ENCODE measurements at places on chromosomes 11 and 22.

DNA sequence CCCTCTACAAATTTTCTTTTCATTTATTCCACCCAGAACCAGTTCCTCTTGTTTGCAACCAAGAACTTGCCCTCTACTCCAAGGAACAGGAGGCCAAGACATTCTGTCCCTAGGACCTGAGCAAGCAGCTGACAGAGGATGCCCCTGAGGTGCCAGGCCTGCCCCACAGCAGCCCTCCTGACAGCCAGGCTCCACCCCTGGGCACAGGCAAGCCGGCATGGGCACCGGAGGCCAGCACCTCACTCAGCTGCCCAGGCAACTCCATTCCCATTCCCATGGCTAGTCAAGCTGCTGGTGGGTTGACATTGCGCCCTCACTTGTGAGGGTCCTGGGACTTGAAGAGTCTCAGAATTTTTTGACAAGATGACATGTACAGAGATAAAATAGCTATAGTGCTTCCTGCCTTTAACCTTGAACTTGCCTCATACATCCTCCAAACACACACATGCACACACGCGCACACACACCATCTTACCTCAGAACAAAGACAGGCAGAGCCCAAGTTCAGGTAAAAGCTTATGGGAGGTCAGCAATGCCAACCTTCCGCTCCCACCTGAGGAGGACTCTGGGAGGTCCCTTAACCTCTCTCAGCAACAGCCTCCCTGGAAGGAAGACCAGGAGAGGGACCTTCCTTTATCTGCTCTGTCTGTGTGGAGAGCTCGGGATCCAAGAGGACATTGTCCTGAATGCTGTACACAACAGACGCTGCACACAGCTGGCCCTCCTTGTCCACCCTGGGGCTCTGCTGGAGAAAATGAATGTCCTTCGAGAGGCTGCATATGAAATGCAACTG, 620.9 kb upstream of the CADM1 start:
- DNase-seq: no peak

DNA sequence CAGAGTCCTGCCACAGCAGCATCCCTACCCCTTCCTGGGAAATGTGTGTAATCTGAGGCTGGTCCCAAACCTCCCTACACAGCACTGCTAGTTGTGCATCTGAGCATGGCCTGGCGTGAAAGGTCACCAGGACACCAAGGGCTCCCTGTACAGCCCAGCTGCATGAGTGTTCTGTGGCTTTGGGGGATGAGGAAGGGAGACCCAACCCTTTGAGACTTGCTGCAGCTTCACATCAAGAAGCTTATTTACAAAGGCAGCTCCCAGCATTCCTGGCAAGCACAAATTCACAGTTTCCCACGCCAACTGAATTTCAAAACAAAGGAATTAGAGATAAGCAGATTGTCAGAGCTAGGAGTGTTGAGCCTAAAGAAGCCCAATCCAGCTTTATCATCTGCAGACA, 32.2 kb downstream of the CSNK2A3 start:
- no peak for DNase-seq

GRCh38 chr11:12692229-12693075, 18.2 kb downstream of the TEAD1 start:
- peak; percentile 30 for DNase-seq

GRCh38 chr11:16876053-16876752, 137.8 kb downstream of the C11orf58 start:
- no peak for DNase-seq

DNA sequence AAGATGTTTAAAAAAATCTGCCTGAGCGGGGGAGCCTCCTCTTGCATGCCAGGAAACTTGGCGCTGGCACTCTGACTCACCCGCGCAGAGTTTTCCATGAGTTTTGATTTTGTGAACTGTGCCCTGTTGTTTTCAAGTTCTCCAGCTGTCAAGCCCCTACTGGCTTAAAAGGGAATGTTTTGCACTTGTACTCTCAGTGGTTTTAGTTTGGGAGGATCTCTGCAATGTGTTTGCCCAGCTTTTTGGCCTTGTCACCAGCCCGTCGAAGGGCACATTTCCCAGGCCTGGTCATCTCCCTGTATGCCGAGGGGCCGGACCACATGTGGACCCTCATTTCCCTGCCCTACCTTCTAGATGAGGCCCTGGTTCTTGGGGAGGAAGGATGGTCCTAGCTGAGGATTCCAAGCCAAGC, 12.2 kb downstream of the MRGPRF start:
- no peak for DNase-seq

DNA sequence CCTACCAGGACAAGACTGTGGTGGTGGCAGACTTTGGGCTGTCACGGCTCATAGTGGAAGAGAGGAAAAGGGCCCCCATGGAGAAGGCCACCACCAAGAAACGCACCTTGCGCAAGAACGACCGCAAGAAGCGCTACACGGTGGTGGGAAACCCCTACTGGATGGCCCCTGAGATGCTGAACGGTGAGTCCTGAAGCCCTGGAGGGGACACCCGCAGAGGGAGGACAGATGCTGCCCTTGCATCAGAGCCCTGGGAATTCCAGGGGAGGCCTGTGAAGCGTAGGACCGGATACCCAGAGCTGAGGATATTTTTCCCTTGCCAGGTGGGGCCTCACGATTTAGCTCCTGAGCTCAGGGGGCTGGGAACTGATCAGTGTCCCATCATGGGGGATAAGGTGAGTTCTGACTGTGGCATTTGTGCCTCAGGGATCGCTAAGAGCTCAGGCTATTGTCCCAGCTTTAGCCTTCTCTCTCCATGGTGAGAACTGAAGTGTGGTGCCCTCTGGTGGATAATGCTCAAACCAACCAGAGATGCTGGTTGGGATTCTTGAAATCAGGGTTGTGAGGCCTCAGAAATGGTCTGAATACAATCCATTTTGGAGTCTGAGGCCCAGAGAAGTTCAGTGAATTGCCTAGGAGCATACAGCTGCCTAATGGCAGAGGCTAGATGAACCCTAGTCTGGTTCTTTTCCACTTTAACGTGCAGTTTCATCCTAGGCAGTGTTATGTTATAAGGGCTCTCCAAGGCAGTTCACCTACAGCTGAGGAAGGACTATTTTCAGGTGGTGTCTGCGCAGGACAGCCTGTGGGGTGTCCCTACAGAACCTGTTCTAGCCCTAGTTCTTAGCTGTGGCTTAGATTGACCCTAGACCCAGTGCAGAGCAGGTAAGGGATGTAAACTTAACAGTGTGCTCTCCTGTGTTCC, 19.5 kb downstream of the PIK3IP1 start:
- no peak for DNase-seq

DNA sequence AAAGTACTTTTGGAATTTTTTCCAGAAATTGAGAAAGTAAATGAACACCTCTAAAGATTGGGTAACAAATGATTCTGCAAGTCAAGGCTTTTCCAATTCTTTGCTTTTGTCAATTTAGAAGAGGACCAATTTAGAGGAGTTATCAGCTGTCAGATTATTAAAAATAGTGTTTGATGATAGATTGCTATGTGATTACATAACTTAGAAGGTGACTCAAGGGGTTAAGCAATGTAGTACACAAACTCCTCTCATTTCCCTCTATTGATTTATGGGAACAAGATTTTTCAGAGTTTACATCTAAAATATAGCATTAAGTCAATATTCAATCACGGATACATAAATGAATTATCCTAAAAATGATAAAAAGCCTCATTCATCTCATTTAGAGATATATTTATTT, 70.3 kb downstream of the INSC start:
- DNase-seq: no peak

DNA sequence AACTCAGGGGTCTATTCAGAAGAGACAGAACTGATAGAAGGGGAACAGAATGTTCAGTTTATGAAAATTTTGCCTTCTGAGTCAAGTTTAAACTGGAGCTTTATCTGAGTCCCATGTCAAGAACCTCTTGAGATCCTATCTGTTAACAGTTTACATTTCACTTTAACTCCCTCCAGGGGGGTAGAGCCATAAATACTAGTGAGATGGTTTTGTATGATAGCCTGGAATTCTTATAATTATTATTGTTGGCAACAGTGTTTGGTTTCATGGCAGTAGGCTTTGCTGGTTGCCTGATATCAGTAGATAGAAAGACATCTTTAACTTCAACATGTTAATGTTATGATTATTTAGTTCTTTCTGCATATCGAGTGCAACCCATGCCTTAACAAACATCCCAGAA, 498.5 kb downstream of the INSC start:
- no peak for DNase-seq

DNA sequence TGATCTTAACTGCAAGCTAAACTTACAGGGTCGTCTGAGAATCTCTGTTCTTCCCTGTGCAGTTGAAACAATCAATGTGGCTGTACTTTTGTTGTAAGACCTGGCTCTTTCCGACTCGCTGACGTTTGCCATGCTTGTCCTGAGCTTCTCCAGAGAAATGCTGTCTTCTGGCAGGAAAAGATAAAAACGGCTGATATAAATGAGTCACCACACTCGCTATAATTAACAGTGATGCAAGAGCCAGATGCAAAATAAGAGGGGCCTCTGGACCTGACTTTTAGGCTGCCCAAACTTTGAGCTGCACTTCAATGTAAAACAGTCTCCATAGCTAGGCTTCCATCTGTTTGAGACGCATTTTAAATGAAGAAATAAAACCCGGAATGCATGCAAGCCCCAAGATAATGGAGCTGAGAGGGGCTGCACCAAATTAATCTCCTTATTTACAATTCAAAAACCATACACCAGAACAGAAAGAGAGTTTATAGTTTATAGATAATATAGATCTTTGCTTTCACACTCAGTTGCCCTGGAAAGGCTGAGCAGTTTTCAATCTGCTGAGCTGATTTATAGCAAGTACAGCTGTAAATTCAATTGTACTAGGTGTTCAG, 48.5 kb downstream of the WT1 start:
- no peak for DNase-seq

- DNase-seq: no peak
Observed at GRCh38 chr22:46846150-46846831, 83.8 kb downstream of the TBC1D22A start.

- no peak for DNase-seq
Observed at GRCh38 chr11:12502046-12502445, 124.7 kb downstream of the PARVA start.

DNA sequence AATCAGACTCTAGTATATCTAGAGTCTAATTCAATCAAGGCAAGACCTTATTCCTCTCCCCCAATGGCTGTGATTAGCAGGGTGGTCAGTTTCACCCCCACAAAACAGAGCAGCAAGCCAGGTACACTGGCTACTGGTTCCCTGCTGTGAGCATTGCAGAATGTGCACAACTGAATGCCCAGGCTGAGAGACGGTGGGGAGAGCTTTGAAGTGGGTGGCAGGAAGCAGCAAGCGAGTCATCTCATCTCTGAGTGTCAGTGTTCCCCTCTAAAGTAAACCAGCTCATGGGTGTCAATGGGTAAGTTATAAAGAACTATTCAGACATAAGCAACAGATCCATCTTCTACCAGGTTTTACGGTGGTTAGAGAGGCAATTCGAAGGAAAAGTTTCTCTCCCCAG, 37.6 kb downstream of the GAB4 start:
- DNase-seq: no peak

DNA sequence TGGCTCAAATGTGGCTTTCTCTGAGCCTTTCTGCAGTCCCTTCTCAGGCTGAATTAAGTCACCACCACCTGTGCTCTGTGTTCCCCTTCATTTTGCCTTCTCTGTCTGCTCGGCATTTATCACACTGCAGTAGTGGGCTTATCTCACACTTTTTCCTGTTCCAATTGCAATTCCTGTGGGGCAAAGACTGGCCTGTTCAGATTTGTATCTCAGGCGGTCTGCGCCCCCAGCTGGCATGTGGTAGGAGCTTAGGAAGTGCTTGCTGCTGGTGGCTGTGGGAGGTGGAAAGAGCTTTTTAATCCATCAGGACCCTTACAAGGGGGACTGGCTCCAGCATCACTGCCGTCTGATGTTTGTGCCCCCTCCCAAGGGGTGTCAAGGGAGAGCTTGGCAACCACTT, 21.2 kb downstream of the BMAL1 start:
- DNase-seq: no peak

DNA sequence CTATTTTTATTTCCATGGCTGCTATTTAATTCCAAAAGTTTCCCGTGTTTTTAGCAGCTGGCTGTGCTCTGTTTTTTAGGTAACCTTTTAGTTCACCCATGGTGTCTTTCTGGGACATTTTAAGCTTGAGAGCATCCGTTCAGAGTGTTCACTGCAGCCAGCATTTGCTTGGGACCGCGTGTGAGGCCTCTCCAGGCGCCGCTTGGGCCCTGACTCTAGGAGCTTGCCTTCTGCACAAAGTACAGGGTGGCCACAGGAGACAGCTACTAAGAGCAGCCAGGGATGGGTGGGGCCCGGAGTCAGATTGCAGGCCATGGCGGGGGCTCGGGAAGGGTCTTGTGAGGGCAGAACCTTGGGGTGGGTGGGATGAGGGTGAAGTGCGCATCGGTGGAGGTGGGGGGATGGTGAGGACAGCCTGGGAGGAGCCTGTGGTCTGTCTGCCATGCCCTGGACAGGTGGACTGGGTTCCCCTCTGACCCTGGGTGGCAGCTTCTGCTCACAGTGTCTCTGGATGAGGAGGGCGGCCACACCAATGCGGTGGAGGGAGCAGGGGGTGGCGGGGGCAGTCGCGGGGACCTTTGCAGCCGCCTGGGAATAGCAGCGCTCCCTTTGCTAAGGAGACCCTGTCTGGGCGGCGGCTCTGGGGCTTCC, 288.1 kb downstream of the TBC1D22A start:
- no peak for DNase-seq

DNA sequence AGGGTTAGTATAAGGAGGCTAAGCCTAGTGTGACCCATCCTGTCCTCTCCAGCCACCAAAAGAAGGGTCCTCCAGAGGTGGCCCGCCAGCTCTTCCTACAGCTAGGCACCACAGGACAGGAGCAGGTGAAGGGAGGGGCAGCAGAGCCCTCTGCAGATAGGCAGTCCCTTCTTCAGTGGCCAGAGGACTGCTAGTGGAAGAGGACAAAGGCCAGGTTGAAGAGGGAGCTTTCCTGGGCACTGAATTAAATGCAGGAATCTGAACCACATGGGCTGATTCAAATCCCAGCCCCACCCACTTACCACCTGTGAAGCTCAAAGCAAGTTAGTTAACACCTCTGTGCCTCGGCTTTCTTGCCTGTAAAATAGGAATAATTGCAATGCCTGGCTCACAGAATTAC, 409.5 kb downstream of the NXPE2 start:
- DNase-seq: no peak

- DNase-seq: no peak
Observed at GRCh38 chr22:31062566-31063230, 18.4 kb upstream of the SMTN start.

DNA sequence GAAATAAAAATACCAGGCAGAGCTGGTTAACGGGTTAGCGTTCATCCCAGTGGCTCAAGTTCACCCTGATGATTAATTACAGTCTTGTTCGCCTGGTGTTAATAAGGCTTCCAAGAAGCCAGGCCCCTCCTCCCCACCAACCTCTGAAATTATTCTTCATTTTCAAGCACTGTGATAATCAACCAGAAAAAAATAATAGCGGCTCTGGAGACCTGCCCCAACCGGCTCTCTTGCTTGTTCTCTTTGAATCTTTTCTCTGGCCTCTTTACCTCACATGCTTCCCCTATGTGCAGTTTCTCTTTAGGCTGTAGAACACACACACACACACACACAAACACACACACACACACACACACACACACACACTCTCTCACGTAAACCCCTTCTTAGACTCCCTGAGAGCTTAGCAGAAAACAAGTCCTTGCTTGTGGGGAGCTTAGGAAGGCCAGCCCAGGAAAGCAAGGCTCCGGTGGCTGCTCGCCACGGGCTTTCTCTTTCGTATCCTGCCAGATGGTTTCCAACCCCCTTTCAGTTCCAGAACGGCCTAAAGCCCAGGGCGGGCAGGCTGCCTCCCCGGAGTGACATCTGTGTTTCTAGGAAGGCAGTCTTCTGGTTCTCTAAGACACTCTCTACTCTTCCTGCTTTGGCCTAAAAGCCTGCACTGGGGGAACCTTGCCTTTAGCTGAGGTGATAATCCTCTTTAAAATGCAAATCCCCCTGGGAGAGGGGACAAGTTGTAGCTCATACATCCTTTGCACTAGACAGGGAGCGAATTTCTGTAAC, 106.4 kb upstream of the SESN3 start:
- no peak for DNase-seq

Data from NCI-H774 (cell line).